ENCODE measurements at places on chromosomes 12 and 14.

DNA sequence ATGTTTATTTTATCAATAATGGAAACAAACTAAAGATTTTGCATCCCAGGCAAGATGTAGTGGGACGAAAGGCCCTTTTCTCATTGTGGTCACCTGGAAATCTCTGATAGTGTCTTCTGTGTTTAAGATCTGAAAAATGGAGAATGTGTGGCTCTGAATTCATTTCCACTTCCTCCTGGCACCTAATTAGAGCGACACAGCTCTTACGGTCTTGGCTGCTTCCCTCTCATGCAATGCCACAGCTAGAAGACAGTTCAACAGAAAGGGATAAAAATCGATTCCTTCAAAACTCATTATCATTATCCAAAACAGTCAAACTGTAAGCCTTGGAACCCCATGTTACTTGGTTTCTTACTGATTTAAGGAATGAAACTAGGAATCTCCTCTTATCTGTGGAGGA lies 9.3 kb downstream of the ST8SIA1 start:
- no peak for DNase-seq

DNA sequence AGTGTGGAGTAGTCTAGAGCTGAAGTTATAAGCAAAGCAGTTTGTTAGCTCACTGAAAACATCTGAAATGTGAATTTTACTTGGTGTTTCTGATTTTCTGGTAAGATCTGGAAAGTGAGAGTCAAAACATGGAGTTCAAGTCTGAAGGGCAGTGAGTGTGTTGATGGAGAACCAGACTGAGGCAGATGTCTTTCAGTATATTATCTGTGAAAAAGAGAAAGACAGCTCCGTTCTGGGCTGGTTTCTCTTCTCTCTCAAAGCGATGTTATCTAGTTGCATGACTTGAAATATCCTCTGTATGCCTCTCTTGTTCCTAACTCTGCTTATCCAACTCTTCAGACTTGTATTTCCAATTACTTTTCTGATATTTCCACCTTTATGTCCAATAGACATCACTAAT lies 381.9 kb upstream of the RGS6 start:
- DNase-seq: no peak

- no peak for DNase-seq
Measured at GRCh38 chr12:102602521-102602920, 122.2 kb upstream of the IGF1 start.

DNA sequence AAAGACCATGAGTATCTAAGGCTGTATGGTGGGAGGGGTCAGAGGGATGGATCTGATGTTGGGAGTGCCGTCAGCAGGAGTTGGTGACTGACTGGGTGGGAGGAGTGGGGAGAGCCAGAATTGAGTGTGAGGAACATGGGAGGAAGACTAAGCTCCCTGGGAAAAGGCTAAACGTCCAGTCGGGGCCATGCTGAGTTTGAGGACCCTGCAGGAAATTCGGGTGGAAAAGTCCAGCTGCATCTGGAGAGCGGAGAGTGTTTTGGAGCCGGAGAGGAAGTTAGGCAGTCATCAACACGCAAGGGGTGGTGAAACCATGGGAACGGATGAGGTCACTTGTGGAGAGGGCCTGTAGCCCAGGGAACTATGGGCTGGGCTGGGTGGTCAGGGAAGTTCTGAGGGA lies 60.9 kb downstream of the ELK3 start:
- no peak for DNase-seq

GRCh38 chr14:30252783-30253674 lies 305.9 kb upstream of the G2E3 start:
- DNase-seq: no peak

DNA sequence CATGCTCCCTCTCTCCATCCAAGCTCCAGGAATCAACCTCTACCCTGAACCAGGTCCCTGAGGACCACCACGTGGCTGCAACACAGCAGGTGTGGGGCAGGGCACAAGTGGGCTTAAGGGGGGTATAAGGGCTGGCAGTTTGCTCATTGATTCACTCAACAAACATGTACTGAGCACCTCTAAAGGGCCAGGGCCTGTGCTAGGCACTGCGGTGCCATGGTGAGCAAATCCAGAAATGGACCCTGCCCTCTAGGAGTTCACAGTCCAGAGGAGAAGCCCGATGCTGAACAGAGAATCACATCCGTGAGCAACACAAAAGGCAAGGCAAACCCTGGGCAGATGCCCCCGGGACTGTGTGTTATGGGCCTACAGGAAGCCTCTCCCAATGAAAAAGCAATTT lies 6.5 kb upstream of the AQP2 start:
- no peak for DNase-seq

DNA sequence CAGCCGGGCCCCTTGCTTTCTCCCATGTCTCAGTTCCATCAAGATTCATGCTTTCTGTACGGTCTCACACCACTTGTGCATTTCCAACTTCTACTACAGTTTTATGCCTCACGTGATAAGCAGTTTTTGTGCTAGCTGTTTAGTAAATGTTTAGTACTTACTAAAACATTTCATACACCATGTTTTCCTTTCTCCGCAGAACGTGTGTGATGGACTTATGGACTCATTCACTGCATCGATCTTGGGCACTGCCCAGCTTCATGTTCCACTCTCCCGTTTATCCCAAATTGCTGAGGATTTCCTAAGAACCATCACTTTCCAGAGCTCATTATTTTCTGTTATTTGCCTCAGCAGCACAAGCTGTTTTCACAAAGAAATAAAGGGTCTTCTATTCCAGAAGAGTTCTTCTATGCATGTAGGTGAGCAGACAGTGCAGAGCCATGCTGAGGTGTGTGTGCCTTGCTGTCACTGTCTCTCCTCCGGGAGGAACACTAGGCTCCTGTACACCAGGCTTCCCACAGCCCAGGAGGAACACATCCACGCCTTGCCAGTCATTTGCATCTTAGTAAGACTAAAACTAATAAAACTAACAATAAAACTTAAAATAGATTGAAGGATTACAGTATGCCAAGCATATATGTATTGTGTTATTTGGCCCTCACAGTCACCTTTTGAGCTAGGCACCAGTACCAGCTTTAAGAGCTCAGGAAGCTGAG lies 90.3 kb upstream of the EEA1 start:
- no peak for DNase-seq

DNA sequence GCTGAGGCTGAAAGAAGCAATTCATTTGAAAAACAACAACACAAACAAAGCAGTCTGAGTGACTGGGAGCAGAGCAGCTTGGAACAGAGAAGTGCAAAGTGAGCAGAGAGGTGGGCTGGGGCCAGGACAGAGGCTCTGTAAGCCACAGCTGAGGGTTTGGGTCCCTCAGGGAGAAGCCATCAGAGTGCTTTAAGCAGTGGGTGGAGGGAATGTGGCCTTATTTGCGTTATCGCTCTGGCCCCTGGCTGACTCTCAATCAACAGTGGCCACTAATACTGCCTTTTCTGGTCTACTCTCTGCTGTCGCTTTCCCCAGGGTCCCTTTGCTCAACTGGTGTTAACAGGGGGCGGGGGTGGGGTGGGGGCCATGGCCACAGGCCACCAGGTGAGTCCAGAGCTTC lies 44.2 kb downstream of the IRF2BPL start:
- no peak for DNase-seq

DNA sequence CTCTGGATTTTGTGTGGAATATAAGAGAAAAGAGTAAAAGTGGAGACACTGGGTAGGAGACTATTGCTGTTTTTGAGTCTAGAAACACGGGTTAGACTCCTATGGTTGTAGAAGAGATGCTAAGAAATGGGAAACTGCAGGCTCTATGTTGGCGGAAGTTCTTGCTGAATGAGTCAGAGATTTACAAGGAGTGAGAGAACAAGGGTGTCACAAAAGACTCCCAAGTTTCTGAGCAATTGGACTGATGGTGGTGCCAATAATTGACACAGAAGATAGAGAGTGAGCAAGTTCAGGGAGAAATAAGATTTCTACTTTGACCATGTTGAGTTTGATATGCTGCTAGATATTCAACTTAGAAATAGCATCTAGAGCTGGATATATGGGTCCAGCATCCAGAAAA lies 2.6 kb upstream of the PRKD1 start:
- no peak for DNase-seq

GRCh38 chr12:64320611-64321010 lies 69.9 kb downstream of the C12orf56 start:
- no peak for DNase-seq

DNA sequence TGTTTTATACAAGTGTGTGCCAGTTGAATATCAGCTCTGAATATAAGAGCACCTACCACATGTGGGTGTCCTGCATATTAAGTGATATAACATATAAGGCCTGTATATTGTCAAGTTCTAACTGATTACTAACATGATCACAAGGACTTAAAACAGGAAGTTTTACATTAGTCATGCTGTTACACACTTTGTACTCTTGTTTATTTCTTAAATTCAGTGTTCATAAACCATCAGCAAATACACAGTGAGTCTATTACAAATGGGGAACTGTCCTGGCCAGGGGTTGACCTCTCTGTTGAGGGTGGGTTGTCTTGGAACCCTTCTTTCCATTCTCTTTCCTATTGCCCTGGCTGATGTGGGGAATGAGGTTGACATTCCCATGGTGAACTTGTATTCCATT lies 19.1 kb downstream of the HELB start:
- DNase-seq: no peak

GRCh38 chr14:33508126-33509062 lies 442.5 kb downstream of the EGLN3 start:
- no peak for DNase-seq

DNA sequence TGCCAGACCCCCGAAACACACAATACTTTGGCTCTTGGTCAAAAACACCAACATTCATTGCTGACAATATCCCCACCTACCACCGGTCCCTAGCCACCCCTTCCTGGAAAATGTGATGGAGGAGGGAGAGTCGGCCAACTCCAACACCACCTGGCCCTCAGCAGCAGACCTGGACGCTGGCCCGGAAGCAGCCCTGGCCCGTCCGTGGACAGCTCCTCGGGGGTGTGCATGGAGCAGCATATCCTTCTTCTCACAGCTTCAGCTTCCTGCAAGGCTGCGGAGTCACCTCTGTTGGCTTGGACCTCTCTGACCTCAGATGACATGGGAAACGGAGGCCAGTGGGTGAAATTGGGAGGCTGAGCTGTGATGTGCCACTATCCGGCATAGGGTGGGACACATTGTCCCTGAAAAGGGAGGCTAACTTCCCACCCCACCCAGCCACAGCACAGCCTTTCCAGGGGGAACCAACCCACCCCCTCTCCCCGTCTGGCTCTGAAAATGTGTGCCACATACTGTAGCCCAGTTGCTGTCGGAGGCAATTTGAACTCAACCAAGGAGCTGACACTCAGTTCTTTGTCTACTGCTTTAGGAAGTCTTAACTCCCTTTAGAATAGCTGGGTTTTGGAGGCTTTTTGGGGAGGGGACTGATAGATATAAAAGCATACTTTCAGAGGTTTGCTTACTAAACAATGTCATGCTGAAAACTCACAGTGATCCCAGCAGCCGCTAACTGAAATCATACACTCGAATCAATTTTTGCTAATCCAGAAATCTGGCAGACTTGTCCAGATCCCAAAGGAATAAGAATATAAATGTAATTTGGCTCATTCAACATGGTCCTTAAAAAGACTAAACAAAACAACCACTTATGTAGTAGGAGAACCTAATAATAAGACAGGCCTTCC lies 43.1 kb upstream of the LTA4H start:
- no peak for DNase-seq

All from esophagus squamous epithelium (tissue), 5 donors.